Pancreas (tissue), 10 donors: ENCODE measurements at places on chromosomes 11 and 22. TPM values are rescaled to one million over a fixed set of nuclear protein-coding genes. Genes with fewer than 3 reads are reported as not detected.

GRCh38 chr11:8826901-8827560, 84.0 kb upstream of the AKIP1 start:
- H3K36me3 ChIP-seq, result no peaks in the 10 kb centered on the region
- H3K4me1 ChIP-seq, result no peaks in the 10 kb centered on the region
- H3K27me3 ChIP-seq, result no peaks in the 10 kb centered on the region
- no peak overlapping the region for H3K27ac ChIP-seq

The GGTLC3 gene
- 0.61 TPM for polyA plus RNA-seq

The MMP8 gene
- 0.08 TPM for polyA plus RNA-seq

The TIGD3 gene
- polyA plus RNA-seq, result 0.68 TPM

The C11orf86 gene
- not detected for polyA plus RNA-seq

GRCh38 chr11:69300120-69301060, 6.4 kb downstream of the MYEOV start:
- no peak for DNase-seq
- no peak overlapping the region for H3K27ac ChIP-seq
- no peaks in the 10 kb centered on the region for H3K4me1 ChIP-seq
- H3K36me3 ChIP-seq, result no peaks in the 10 kb centered on the region

The PRG2 gene
- 0.96 TPM for polyA plus RNA-seq

DNA sequence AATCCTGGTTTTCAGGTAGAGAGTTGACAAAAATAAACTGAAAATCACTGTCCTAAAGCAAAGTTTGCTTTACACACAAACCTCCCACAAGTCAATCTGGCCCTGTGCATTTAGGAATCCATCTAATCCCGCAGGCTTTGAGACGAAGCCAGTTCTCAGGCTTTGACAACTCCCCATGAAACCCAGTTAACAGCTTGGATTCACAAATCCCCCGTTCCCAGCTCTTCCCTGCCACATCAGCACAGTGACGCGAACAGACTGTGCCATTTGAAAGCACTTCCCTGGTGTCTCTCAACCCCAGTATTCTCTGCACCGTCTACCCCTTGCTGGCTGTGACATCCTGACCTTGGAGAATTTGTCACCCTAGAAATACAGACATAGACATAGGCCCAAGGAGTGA, 117.8 kb downstream of the OPCML start:
- no peak for DNase-seq
- no peaks in the 10 kb centered on the region for H3K36me3 ChIP-seq
- no peaks in the 10 kb centered on the region for H3K27me3 ChIP-seq
- no peak overlapping the region for H3K4me3 ChIP-seq
- H3K4me1 ChIP-seq, result no peaks in the 10 kb centered on the region
- H3K27ac ChIP-seq, result no peak overlapping the region

The KCNJ1 gene
- 0.08 TPM for polyA plus RNA-seq

DNA sequence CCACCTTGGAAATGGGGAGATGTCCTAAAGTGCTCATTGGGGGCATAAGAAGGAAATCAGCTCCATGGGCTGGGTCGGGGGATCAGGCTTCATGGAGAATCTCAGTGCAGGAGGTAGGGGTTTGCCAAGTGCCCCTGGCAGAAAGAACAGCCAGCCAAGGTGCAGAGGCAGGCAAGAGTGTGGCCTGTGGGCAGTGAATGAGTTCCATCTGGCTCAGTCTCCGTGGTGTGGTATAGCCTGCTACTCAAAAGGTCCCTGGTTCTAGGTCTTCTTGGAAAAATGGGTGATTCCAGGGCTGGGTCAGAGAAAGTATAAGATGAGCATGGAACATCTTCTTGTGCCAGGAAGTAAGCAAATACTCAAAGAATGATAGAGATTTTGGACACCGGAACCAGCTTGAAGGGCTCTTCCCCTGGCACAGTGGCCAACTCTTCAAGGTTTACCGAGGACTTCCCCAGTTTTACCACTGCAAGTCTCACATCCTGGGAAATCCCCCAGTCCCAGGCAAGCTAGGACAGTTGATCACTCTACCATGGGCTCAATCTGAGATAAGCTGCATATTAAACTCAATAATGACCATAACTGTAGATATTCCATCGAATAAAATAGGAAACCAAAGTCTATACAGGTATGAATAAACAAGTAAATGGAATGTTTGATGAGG, 10.6 kb upstream of the ARAP1 start:
- no peaks in the 10 kb centered on the region for H3K4me1 ChIP-seq
- H3K27me3 ChIP-seq, result no peaks in the 10 kb centered on the region
- H3K4me3 ChIP-seq, result no peak overlapping the region
- H3K27ac ChIP-seq, result no peak overlapping the region
- no peaks in the 10 kb centered on the region for H3K36me3 ChIP-seq

The KCNQ1OT1 gene
- 0.31 TPM for polyA plus RNA-seq

The MS4A4A gene
- polyA plus RNA-seq, result 2.2 TPM

- peaks cover 22% of the 10 kb centered on the region for H3K4me1 ChIP-seq
- H3K4me3 ChIP-seq, result peak overlapping the region; percentile 65
- H3K27me3 ChIP-seq, result no peaks in the 10 kb centered on the region
- H3K36me3 ChIP-seq, result no peaks in the 10 kb centered on the region
- H3K27ac ChIP-seq, result peak overlapping the region; percentile 60
- peak; percentile 53 for DNase-seq
These were observed 1.5 kb downstream of the EHD1 start for GRCh38 chr11:64876835-64877341.

The OR6T1 gene
- polyA plus RNA-seq, result not detected

The MISFA gene
- polyA plus RNA-seq, result 3.4 TPM

GRCh38 chr11:3359092-3359824, 19.7 kb downstream of the ZNF195 start:
- no peak for DNase-seq
- H3K27ac ChIP-seq, result no peak overlapping the region
- H3K4me3 ChIP-seq, result no peak overlapping the region
- peaks cover 52% of the 10 kb centered on the region for H3K36me3 ChIP-seq
- H3K4me1 ChIP-seq, result no peaks in the 10 kb centered on the region
- H3K27me3 ChIP-seq, result no peaks in the 10 kb centered on the region
